ENCODE measurements at places on chromosomes 16 and 17.

DNA sequence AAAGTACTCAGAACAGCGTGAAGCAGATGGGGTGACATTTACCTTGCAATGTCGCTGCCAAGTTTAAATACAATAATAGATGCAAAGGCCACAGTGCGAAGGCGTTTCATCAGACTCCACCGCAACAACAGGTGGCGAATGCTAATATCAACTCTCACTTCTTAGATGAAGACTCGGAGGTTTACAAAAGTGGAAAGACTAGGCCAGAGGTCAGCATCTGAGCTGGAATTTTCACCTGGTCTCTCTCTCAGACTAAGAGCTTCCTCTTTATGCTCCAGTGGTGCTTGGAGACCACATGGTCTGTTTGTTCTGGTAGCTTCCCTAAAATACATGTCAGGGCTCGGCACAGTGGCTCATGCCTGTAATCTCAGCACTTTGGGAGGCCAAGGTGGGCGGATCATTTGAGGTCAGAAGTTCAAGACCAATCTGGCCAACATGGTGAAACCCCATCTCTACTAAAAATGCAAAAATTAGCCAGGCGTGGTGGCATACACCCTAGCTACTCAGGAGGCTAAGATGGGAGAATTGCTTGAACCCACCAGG lies 169.1 kb downstream of the XYLT1 start:
- peak; percentile 18 for DNase-seq

GRCh38 chr17:1294157-1294717 lies 14.8 kb downstream of the TRARG1 start:
- no peak for DNase-seq

DNA sequence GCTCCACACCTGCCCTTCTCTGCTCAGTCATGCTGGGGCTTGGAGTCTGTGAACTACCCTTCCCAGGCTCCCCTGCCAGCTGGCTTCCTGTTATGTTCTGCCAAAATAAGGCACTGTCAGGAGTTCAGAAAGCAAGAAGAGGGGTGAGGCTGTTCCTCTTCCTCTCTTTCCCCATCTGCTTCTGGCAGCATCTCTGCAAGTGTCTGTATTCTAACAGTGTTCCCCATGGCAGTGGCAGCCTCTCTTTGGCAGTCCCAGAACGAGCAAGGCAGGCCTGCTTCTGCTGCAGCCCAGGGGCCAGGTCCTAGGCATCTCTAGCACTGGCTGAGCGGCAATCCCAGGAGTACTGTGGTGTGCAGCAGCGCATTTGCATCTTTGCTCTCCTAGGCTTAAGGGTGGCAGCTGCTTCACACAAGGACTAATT lies 219.1 kb downstream of the STX8 start:
- no peak for DNase-seq

DNA sequence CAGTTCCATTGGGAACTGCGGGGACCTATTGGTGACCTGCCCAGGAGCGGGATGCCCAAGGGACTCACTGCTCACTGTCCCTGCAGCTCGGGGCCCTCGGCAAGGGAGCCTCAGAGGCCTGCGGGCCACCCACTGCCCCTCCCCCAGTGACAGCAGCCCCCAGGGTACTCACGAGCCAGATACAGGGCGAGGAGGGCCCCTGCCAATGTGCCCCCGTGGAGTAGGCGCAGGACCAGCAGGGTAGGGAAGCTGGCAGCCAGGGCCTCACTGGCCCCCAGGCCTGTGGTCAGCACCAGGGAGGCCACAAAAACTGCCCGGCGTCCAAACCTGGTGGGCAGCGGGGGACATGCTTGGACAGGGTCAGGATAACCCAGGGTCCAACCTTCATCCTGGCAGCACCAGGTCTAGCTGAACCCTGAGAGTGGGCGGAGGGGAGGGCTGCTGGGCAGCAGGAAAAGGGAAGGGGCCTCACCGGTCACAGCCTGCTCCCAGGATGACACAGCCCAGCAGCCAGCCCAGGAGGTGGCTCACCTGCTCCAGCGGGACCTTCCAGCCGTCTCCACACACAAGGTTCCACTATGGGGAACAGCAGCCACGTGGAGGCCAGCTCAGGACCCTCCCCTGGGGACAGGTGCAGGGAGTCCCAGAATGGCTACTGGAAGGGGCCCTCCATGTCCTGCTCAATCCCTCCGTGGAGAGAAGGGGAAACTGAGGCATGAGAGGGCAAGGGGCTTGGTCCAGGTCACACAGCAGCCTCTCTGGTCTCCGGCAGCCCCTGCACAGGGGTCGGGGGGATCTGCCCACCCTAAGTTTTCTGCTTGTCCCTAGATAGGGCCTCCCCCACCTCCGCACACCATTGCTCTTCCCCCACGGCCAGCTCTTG lies 855 bp downstream of the SLC22A31 start:
- DNase-seq = no peak

DNA sequence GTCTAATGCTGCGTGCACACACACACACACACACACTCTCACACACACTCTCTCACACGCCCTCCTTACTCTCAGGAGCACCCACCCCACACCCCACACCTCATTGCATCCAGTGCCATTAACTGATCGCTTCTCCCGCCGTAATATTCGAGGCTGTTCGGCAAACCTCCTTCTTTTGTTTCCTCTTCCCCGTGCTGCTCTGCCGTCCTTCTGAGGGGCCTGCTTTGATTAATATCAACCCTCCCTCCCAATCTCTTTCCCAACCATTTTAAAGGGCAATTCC lies 156.2 kb upstream of the TNRC6C start:
- no peak for DNase-seq

GRCh38 chr17:48795444-48796162 lies 21.4 kb downstream of the TTLL6 start:
- DNase-seq = no peak

DNA sequence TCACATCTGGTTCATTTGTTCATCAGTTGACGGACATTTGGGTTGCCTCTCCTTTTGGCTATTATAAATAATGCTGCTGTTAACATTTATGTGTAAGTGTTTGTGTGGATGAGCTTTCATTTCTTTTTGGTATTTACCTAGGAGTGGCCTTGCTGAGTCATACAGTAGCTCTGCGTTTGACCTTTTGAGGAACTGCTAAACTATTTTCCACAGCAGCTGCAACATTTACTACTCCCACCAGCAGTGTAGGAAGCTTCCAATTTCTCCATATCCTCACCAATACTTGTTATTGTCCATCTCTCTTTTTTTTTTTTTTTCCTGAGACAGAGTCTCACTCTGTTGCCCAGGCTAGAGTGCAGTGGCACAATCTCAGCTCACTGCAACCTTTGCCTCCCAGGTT lies 20.7 kb upstream of the PLCG2 start:
- no peak for DNase-seq

GRCh38 chr17:44610331-44610730 lies 45.9 kb upstream of the MEIOC start:
- DNase-seq = no peak

DNA sequence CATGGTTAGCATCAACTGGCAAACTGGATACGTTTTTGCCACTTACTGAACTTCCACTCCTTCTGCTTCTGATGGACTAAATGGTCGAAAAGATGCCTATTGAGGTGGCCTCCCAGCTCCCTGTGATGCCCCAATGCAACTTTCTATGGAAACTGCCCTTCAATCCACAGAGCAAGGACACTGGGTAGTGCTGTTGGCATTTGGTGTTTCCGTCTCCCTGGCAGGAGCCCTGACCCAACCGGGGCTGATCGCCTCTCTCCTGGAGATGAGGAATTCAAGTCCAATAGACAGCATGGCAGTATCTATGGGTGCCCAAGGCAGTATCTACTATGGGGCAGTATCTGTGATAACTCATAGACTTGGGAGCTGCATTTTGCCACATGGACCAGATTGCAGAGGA lies 116.3 kb upstream of the IRX3 start:
- DNase-seq = no peak

DNA sequence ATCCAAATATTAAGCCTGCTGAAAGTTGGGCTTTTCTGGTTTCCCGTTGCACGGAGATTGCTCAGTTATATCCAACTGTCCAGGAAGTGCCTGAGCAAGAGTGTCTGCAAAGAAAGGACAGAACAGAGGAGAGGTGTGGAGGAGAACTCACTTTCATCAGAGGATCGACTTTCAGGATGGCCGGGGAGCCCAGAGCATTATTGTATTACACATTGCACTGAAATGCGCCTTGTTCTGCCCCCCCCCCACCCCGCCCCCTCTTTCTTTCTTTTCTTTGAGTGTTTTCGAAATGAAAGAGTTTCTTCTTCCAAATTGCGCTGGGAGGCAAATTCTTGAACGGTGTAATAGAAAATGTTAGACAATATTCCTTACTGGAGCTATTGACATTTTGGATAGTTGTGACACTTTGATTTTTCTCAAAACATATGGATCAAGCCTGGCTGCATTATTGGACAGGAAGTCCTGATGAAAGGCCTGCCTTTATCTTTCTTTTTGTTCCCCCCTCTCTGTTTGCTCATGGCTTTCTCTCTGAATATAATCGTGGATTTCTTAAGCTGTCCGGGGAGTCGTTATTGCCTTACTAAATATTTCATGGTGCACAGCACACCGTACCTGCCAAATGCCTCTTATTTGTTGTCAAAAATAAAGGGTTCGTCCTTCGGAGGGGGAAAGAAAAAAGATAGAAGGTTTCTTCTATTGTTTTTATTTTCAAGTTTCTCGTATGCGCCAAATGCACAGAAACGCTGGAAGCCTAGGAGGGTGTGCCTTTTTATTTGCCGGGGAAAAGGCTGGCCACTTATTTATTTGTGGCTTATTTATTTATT lies 110.8 kb downstream of the IRX3 start:
- no peak for DNase-seq

DNA sequence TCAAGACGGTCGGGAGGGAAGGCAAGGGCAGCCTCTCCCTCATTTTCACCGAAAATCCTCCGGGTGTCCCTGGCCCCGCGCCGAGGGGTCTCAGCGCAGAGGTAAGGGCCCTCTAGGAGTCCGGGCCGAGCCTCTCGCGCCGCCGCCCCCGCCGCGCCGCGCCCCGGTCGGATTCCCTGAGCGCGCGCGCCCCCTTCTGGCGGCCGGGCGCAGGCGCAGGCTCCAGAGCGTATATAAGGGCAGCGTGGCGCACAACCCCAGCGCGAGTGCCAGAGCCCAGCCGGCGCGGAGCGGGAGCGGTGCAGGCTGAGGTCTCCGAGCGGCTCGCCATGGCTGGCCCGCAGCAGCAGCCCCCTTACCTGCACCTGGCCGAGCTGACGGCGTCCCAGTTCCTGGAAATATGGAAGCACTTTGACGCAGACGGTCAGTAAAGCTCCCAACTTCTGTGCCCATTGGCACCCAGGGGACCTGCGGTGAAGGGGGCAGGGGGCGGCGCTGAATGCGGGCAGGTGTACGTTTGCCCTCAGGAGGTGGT lies at the start of gene CALB2:
CALB2 (plus strand) TSS at position 260 of the 535 bp plus-strand sequence; CDS start at position 330, 70 bp downstream.
- peak; percentile 46 for DNase-seq

GRCh38 chr16:49588729-49589384 lies 215.3 kb downstream of the C16orf78 start:
- DNase-seq = no peak

DNA sequence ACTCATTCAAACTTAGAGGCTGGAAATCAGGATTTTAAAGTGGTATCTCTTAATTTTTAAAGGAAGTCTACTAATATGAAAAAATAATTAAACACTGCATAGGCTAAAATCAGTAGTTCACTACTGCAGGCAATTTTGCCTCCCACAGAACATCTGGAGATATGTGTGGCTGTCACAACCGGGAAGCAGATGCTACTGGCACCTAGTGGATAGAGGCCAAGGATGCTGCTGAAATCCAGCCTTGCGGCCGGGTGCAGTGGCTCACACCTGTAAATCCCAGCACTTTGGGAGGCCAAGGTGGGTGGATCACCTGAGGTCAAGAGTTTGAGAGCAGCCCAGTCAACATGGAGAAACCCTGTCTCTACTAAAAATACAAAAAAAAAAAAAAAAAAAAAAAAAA lies 473.9 kb downstream of the XYLT1 start:
- no peak for DNase-seq

DNA sequence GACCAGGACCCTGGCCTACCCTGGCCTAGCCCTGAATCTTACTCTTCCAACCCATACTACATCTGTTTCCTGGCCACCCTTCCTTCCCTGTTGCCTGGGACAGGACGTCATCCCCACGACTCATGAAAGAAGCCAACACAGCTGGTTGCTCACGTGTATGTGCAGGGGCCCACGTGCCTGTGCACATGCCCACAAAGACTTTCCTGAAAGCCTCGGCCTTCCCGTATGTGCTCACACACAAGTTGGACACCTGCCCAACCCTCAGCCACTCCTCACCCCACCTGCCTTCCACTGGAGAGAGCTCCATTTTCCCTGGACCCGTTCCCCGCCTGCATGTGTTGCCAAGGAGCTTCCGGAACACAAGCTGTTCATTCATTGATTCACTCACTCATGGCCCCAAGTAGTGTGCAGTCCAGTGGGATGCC lies 7.0 kb downstream of the PLXDC1 start:
- peak; percentile 93 for DNase-seq

DNA sequence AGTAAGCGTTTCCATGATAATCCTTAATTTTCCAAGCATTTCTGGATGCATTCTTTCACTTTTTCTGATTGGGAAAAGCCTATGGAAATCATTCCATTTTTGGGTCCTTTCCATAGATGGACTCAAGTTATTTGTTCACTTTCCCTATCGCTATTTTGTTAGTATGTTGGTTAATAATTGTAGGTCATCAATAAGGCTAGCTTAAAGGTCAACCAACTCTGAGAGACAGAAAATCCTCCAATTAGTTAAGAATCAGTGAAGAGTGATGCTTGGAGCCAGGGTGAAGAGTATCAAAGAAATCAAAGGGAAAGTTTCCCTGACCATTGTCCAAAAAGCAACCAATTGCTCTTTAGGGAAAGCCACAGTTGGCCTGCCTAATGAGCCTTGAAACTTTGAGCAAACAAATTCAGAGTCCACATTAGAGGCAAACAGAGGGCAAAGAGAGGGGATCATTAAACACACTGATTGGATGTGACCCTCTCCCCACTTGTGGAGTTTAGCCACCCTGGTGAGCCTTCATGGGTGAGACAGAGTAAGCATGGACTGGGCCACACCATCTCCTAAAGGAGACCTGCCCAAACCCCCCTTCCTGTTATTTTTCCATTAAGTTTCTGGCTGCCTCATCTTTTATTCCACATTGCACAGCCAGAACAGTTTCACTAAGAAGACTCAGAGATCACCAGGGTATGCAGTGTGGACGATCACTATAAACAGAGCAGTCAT lies 133.4 kb upstream of the DYNLRB2 start:
- DNase-seq = no peak

GRCh38 chr16:73196670-73197069 lies 148.7 kb upstream of the ZFHX3 start:
- DNase-seq = peak; percentile 31
